T-cell (primary cell): ENCODE measurements at places on chromosomes 7 and 10.

DNA sequence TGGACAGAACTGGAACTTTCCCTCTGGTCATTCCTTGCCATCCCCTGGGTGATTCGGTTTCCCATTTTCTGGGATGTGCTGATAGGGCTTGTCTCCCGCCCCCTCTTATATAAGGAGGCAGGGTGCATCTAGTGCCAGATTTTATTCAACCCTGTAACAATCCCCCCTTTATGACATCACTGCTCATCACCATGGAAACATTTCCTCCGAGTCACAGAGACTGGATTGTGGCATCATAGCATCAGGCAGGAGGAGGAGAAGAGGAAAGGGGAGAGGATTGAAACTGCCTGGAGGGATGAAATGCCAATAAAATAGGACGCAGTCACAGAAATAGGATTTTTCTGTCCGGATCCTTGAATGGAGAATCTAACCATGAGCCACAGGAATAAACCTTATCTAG, 25.0 kb downstream of the SORCS3 start:
- no peak for DNase-seq

- DNase-seq: no peak
Observed at GRCh38 chr7:151428378-151429236, 11.3 kb downstream of the CRYGN start.

DNA sequence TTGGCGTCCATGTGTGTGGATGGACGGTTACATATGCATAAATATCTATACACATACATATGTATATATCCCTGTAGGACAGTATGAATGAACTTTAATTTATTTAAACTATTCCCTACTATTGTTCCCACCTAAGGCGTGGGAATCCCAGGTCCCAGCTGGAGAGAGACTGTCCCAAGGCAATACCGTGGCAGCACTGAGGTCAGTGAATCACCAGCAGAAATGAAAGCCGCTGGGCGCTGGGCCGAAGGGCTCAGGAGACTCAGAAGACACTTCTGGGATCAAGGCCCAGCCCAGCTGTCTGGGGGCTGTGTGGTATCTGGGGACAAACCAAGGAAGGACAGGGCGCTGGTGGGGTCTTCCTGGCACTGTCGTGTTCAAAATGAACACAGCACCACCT, 49.6 kb upstream of the MYL10 start:
- DNase-seq: no peak

DNA sequence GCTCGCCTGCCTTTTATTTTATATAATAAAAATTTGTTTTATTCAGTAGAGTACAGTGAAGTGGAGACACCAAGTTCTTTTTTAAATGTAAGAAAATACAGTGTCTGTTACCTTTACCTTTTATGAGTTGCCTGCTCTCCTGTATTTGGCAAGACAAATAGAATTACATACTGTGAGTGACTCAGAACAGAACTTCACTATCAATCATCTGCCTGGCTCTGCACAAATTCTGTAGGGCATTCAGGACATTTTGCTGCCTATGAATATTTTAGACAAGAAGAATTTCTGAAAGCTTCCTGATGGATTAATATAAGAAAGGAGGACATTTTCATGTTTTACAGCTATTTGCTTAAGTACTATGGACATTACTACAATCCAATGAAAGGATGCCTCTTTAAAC, 135.4 kb upstream of the PHF14 start:
- DNase-seq: no peak
